ENCODE measurements at places on chromosomes 12 and 14.
A peak's percentile ranks its signal among the peaks of the same experiment; 100 is the strongest.

- DNase-seq: no peak
Observed at GRCh38 chr12:67354322-67354721, 85.2 kb downstream of the CAND1 start.

DNA sequence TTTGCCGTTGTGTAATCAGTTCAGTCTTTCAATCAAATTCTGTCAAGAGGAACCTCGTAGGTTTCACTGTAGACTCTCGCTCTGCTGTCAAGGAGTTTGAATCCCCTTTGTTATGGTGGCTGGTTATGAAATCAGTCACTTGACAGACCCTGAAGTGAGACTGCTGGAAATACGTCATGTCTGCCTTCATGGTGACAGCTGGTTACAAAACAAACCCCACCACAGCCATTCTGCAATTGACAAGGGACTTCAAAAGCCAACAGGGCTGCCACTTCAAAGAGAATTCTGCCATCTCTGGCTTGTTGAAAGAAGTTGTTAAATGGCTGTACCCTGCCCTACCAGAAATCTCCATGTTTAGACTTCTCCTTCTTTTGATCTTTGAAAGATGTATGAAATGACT, 286.9 kb downstream of the ERC1 start:
- DNase-seq: peak; percentile 68

- no peak for DNase-seq
Observed at GRCh38 chr14:102857444-102857843, 65.0 kb upstream of the AMN start.

GRCh38 chr12:102957339-102958050, at the start of gene ASCL1:
TSS of gene ASCL1 (plus strand) at chr12:102957674. CDS start at chr12:102958245, 571 bp downstream.
- no peak for DNase-seq

- no peak for DNase-seq
Observed at GRCh38 chr12:1992732-1993131, 11.5 kb downstream of the DCP1B start.

DNA sequence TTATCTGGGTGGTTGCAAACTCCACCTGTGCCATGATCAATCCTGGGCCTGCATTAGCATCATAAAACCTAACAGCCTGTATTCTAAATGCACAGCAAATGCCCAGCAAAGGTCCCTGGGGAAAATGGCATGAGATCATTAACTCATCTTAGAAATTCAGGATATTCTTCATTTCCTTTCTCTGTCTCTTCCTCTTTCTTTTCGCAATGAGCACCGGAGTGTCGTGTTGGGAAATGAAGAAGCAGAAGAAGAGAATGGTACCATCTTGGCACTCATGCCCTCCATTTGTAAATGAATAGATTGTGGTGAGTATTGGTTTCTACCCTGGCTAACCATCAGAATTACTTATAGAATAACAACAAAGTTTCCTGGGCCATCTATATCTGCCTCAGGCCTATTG, 193.6 kb downstream of the GALC start:
- no peak for DNase-seq

DNA sequence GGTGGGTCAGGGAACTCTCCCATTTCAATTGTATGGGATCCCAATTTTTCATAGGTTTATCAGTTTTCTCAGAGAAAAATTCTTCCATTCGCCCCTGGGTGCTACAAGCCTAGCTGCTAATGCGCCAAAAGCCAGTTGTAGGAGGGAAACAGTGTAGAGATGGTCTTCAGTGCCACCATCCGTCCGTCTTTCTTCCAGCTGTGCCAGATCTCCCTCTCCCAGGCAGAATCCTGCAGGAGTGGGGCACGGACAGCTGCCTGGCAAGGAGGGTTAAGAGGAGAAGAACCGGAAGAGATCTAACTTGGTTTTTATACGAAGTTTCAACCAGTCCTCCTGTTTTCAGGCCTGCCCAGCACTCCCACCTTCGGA, 38.9 kb upstream of the FUT8 start:
- DNase-seq: no peak

DNA sequence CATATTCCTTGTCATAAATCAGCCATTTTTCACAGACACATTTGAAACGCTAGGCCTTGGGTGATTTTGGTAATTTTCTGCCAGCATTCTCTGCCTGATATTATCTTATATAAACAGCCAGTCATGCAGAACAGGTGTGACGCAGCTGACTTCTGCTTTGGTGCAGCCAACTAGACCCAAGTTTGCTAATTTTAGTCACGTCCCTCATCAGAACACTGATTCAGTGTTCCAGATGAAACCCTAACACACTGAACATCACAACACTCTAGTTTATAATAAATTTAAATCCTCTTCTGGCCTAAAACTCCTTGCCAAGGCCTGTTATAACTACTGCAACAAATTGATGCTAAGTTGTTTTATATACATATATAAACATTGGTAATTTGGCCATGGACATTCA, 386.1 kb downstream of the SEC23A start:
- DNase-seq: no peak

DNA sequence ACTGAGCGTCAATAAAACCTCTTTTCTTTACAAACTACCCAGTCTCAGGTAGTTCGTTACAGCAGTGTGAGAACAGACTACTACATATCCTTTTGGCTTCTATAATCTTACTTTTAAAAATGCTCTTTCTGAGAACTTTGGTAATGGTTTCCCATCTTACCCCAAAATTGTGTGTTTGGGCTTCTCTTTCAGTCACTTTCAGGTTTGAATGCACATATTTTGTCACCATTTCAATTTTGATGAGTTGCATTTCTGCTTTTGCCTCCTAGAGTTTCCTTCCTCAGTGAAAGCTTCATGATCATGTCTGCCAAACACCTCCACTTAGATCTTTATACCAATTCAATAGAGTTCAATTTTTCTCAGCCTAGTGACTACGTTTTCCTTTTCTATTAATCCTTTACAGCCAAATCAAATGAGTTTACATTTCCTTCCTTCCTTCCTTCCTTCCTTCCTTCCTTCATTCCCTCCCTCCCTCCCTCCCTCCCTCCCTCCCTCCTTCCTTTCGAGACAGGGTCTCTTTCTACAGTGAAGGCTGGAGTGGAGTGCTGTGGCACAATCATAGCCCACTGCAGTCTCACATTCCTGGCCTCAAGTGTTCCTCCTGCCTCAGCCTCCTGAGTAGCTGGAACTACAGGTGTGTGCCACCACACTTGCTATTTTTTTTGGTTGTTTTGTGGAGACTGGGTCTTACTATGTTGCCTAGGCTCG, 124.9 kb downstream of the BCAT1 start:
- no peak for DNase-seq

GRCh38 chr12:46356655-46357437, 15.7 kb downstream of the SLC38A2 start:
- no peak for DNase-seq

GRCh38 chr12:49903700-49904423, at the start of gene FAIM2:
TSS of gene FAIM2 (minus strand) at chr12:49903900. CDS start at chr12:49903792, 108 bp downstream.
- peak; percentile 57 for DNase-seq

GRCh38 chr12:17215759-17216570, 610.0 kb upstream of the LMO3 start:
- DNase-seq: no peak

- no peak for DNase-seq
Observed at GRCh38 chr12:6833189-6833890, 5.1 kb downstream of the P3H3 start.

DNA sequence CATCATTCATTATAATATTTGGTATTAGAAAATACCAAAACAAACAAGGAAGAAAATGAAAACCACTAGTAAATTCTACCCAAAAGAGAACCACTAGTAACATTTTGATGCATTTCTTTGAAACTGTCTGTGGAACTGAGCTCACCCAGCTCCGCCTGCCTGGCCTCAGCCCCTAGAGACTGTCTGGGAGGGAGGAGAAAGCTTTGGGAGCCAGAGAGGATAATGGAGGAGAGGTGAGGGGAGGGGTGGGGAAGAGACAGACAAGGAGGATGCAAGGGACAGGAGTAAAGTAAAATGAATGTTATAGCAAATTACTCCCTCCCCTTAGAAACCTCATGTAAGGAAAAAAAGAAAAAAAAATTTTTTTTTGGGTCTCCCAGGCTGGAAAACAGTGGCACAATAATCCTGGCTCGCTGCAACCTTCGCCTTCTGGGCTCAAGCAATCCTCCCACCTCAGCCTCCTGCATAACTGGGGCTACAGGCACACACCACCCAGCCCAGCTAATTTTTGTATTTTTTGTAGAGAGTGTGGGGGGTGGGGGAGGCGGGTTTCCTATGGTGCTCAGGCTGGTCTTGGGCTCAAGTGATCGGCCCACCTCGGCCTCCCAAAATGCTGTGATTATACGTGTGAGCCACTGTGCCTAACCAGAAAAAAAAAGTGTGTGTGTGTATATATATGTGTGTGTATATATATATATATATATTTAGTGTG, 3.2 kb upstream of the MMP19 start:
- no peak for DNase-seq

DNA sequence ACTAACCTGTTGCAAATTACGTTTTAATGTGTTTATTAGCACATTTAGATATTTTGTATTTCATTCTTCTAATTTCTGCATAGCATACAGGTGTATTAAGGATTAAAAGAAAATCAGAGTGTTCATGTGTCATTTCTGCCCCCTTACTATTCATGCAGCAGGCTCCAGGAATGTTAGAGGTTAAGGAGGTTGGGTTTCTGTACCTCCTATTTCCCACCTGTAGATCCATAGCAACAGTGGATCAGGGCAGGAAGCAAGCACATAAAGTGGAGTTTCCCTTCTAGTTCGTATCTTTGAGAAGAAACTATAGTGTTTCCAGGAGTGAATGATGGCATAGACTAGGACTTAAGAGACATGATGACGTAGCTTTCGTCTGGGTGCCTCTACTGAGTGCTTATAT, 18.9 kb downstream of the JKAMP start:
- DNase-seq: no peak

- DNase-seq: no peak
Observed at GRCh38 chr14:76547831-76548230, 171.9 kb downstream of the ESRRB start.

GRCh38 chr14:61569812-61570548, 125.3 kb upstream of the HIF1A start:
- DNase-seq: no peak

DNA sequence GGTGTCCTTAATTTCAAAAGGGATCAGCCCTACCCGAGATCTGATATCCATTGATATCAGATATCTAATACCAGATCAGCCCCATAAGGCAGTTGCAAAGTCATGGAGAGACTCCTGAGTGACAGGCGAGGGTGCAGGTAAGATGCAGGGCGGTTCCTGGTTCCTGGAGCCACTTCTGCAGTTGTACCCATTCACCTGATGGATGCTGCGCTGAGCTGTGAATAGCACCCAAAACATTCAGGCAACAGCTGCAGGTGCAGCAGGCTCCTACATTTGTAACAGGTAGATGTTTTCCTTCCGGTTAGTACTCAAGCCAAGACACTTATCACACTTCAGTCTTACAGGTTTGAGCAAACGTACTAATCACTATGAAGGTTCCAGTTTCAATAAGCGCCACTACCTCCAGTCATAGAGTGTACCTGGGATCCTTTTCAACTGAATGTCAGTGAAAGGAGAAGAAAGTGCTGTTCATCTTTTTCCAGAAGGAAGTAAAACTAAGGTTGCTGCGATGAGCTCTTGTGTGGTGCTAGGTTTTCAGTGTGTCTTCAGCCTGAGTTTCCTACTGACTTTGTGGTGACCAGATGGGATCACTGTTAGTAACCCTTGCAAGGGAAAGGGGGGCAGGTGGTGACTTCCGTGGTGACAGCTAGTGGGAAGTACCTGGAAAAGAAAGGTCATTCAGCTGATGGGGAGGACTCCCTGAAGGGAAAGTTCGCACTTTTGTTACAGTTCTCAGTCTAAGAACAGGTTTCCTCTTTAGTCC, 1.9 kb downstream of the ATP6V0A2 start:
- no peak for DNase-seq

- no peak for DNase-seq
Observed at GRCh38 chr12:89873745-89874144, 165.1 kb upstream of the ATP2B1 start.

DNA sequence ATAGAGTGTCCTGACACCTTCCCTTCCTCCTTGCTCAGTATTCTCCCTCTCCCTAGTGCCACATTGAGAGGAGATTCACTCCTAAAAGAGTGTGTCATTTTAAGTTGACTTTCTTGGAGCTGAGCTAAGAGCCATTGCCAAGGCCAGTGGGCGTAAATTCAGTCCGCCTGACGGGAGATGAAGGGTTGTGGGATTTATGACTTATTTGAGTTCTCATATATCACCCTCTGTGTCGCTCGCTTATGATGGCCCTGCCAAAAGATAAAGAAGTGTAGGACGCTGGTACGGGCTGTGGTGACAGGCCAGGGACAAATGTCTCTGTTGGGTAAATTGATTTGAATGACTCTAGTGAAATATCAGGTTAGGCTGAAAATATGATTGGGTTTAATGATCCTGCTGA, 867.4 kb downstream of the NRXN3 start:
- no peak for DNase-seq

GRCh38 chr12:50101663-50102062, 2.1 kb upstream of the GPD1 start:
- DNase-seq: no peak

Data from CD8-positive, alpha-beta memory T cell (primary cell).